ENCODE measurements at places on chromosomes 1 and 21. TPM values are rescaled to one million over a fixed set of nuclear protein-coding genes. Genes with fewer than 3 reads are reported as not detected.

Gene CLDN17
- total RNA-seq = not detected

Gene TNFRSF4
- 3.3 TPM for total RNA-seq

Gene ADAMTS4
- total RNA-seq = 1.3 TPM

Gene KLHL17
- 9.6 TPM for total RNA-seq

Gene ABCA4
- 10.8 TPM for total RNA-seq

Gene HSD11B1
- 0.12 TPM for total RNA-seq

Gene PDE4DIP
- 370 TPM for total RNA-seq

Gene FMO3
- 0.12 TPM for total RNA-seq

Gene GBP5
- 0.53 TPM for total RNA-seq

Gene GJB4
- total RNA-seq = not detected

Gene IFI44L
- 8.1 TPM for total RNA-seq

Gene NBPF10
- 3.3 TPM for total RNA-seq

Gene FAM163A
- total RNA-seq = 0.53 TPM

Gene AGBL4
- total RNA-seq = 3.3 TPM

Gene PPFIA4
- 14.0 TPM for total RNA-seq

Gene TCHH
- 0.06 TPM for total RNA-seq

Gene SMPDL3B
- 7.8 TPM for total RNA-seq

Gene SLC35F3
- total RNA-seq = 0.99 TPM

All from metanephros (tissue), 2 donors.